ENCODE measurements at places on chromosomes 1 and 21.

DNA sequence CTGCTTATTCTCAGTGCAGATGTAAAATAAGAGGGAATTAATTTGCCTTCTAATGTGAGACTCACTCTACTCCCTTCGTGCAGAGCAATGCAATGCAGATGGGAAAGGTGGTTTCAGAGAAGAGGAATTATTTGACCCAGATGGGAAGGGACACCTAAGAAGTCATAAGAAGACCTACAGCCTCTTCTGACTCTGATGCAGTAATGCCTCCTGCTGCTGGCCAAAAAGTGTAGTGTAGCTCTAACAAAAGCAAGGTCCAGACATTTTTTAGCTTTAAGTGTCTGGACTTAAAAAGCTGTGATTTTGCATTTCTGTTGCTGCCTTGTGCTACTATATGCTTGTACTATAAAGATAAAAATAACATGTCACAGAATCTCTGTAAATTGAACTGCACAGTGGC lies 501.4 kb downstream of the TTLL7 start:
- no peak for DNase-seq

GRCh38 chr1:171397851-171398469 lies 84.0 kb downstream of the FMO4 start:
- DNase-seq, result no peak

GRCh38 chr1:6245869-6246496 lies 2.0 kb downstream of the HES3 start:
- no peak for DNase-seq

- DNase-seq, result no peak
These were observed 30.8 kb upstream of the EPS8L3 start for GRCh38 chr1:109794319-109795132.

DNA sequence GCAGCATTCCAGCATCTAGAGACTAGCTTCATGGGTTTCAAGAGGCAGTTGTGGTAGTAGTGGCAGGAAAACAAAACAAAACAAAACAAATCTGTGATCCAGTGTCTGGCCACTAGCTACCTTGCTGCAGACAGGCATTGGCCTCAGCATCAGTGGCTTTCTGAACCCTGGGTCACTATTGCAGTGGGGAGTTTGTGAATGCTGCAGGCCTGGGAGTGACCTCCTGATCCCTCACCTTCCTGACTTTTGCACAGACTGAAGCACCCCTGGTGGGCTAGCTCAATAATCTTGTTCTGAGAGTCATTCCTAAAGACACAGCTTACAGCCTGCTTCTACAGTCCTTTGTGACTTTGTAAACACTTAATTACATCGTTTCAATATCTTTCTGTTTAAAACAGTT lies 24.9 kb upstream of the APCS start:
- no peak for DNase-seq

GRCh38 chr1:98763488-98764150 lies 102.1 kb downstream of the SNX7 start:
- no peak for DNase-seq

- no peak for DNase-seq
These were observed at the start of gene GABRD for GRCh38 chr1:2019172-2019543. Gene GABRD (plus strand): TSS chr1:2019345. CDS start chr1:2019424, 79 bp downstream.

- no peak for DNase-seq
These were observed 185.8 kb downstream of the HS2ST1 start for GRCh38 chr1:87100271-87100670.

GRCh38 chr1:217590598-217590997 lies 40.3 kb downstream of the GPATCH2 start:
- no peak for DNase-seq
